ENCODE measurements at places on chromosomes 5 and 9.

DNA sequence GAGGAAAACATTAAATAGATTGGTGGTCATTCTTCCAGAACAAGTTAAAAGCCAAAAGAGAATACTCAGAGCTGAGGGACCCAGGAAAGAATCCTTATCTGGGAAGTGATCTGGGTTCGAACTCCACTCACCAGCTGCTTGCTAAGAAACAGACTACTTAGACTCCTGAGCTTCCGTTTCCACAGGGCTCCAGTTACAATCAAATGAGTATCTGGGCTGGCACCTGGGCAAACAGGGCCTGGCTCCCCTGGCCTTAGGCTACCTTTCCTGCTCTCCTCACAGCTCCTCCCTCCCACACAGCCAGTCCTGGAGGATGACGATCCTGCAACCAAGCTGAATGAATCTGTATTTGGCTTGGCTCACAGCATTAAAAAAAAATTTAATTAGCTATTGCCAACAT, 2.5 kb downstream of the MAPK9 start:
- DNase-seq, result no peak

DNA sequence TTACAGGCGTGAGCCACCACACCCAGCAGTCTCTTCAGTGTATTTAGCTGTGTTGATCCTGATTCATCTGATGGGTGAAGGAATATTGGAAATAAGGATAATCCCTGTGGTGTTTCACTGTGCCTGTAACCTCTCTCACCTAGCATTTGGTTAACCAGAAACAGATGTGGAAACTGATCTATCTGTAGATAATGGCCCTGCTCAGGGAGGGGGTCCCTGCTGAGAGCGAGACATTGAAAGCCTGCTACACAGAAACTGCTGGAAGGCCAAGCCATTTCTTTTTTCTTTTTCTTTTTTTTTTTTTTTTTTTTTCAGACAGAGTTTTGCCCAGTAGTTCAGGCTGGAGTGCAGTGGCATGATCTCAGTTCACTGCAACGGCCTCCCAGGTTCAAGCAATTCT, 28.4 kb downstream of the QRFP start:
- no peak for DNase-seq

DNA sequence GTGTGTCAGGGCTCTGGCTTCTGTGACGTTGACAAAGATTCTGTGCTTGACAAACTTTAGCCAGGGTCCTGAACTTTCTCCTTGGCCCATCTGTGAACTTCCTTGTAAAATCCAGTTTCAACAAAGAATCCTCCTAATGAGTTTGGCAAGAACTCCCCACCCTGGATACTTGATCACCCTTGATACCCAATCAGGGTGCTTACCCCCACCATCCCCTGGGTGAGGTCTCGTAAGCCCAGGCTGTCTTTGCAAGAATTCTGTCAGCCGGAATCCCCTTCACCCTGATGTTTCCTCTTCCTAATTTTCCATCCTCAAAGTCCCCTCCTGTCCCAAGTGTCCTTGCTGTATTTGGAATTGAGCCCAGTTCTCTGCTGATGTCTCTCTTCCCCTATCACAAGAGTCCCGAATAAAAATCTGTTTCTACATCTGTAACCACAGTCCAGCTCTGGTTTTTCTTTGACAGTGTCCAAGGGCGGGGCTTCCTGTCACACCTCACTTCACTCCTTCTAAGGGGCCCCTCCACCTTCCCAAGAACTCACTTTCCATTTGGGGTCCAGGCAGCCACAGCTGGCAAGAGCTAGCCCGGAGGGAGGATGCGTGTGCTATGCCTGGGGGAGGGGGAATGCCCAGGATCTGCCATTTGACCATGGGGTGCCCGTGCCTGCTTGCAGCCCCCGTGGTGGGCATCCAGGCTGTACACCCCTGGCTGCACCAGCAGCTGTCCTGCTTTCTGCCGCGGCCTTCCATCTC, 2.7 kb upstream of the CARD19 start:
- no peak for DNase-seq

DNA sequence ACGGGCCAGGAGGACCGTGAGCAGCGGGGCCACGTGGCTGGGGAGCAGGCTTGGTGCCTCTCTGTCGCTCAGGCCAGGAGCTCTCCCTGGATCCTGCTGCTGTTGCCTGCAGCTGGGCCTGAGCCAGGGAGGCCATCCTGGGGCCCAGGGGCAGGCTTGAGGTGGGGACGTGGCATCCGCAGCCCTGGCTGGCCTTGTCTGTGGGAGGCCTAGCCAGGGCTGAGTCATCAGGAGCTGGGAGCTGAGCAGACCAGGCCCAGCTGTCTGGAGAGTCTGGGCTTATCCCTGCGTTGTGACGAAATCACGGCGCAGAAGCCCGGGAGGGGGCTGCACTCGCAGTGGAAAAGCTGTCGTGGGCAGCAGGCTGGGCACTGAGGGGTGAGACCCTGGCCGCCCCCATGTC, 138.8 kb upstream of the COL5A1 start:
- no peak for DNase-seq

- no peak for DNase-seq
Measured at GRCh38 chr5:172029876-172030275, 23.4 kb upstream of the FBXW11 start.

GRCh38 chr9:22054529-22054928, 45.4 kb upstream of the CDKN2B start:
- DNase-seq, result no peak

- no peak for DNase-seq
Measured at GRCh38 chr9:126822278-126822677, 17.4 kb downstream of the ZBTB43 start.

DNA sequence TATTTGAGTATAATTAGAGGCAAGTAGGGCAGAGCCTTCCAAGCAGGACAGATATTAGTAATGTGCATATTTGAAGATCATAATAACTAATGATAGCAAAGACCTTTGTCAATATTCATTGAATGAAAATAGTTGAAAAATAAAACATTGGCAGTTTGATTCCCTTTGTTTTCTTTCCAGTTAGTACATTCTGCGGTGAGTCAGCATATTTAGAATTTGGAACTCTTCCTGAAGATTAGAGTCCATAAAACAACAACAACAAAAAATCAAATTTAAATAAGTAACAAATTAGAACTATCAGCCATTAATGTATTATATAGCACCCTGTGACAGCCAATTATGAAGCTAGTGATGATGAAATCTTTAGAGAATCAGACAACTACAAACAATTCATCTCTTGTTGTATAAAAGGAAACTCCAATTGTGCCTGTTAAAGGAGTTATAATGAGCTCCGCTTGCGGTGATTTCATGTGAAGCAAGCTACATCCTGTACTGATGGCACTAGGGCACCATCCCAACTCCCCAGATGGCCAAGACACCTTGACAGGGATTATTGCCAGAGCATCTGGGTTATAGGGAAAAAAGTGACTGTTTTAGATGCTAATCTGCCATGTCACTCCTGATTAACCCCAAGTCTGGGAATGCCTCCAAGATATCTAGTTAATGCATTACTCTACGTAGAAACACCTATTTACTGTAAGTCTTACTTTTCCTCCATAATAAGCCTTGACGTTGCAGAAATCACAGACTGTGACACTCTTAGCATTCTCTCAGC, 6.8 kb downstream of the IFNA8 start:
- no peak for DNase-seq

- DNase-seq, result no peak
Measured at GRCh38 chr5:122680623-122681350, 94.1 kb upstream of the SNX2 start.

DNA sequence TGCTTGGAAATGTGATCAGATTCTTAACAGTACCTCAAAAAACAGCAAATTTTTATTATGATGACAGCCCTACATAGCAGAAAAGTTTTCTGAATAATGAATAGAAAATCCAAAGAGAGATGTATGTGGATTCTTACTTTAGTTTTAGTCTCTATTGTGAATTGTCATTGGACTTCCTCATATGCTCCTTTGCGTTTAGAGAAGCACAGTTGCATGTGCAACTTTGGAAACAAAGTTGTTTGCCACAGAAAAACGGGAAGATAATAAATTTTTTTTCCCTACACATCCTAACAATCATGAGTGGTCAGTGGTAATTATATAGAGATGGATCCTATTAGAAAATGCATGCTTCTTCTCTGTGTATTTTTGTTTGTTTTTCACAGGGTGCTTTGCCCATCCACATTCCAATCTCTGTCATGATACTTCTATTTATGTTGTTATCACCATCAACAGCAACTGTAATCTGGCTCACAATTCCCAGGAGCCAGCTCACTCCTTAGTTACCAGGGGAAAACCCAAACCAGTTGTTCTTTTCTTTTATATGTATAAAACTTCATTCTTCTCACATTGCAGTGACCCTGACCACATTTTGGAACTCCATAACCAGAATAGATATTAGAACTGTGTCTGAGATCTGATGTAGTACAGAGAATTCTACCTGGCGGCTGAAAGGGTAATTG, 118.7 kb downstream of the NDUFS4 start:
- DNase-seq, result no peak

- no peak for DNase-seq
Measured at GRCh38 chr5:157563373-157563928, 12.1 kb downstream of the ADAM19 start.

DNA sequence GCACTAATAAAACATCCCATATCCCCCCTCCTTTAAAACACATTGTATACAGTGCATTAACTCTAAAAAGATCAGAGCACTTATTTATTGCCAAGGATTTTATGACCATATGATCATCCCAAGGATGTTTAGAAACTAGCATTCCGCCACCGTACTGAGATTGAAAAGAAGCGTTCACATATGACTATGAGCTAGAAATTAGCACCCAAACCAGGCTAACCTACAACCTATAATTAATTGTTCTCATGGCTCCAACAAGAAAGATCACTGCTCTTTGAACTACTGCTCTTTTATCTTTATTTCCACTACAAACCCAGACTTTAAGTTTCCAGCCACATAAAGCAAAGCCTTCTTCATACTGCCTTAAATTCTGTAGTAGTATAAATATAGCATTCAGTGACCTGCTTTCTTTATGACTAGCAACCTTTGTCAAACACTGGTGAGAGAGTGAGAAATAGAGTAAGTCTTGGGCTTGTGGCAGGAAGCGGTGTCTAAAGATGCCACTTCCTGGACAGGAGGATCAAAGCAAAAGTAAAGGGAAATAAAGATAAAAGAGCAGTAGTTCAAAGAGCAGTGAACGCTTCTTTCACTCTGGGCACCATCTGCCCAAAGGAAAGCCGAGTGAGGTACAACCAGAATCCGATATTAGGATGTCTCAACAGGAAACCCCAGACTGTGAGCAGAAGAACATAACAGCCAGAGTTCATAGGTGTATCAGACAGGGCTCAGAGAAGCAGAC, 151.1 kb upstream of the ERCC6L2 start:
- no peak for DNase-seq

DNA sequence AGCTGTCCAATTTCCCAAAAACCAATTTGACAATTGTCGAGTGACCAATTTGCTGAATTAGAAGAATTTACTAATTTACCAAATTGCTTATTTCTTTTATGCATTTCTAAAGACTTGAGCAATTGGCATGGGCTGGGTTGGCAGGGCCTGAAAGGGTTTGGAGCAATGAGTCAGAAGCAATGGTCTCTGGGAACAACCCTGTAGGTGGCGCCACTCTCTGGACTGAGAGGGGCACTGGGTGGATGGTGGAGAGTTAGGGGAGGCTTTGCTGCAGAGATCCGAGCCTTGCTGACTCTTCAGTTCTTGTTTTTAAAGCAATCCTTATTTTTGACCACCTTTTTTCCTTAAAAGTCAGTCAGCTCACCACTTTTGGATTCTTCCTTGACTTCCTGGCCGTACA, 71.5 kb upstream of the RPS23 start:
- DNase-seq, result no peak

- no peak for DNase-seq
Measured at GRCh38 chr5:45695804-45696156, 400 bp downstream of the HCN1 start.

- DNase-seq, result no peak
Measured at GRCh38 chr5:142743592-142744441, 26.4 kb upstream of the ARHGAP26 start.

GRCh38 chr5:142453932-142454331, 129.1 kb upstream of the SPRY4 start:
- DNase-seq, result no peak

DNA sequence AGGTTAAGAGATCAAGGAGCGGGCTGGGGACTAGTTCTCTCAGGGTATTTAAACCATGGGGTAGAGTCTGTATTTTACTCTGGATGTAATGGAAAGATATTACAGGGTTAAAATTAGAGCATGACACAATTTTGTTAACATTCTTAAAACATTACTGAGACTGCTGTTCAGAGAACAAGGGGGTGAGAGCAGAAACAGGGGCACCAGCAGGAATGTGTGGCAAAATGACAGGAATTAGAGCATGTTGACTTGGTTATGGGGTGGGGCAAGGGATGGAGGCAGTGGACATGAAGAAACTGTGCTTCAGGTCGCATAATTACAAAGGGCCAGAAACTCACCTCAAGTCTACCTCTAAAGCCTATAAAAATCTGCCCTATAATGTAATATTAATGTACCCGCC, 75.0 kb downstream of the TMEM232 start:
- DNase-seq, result no peak

DNA sequence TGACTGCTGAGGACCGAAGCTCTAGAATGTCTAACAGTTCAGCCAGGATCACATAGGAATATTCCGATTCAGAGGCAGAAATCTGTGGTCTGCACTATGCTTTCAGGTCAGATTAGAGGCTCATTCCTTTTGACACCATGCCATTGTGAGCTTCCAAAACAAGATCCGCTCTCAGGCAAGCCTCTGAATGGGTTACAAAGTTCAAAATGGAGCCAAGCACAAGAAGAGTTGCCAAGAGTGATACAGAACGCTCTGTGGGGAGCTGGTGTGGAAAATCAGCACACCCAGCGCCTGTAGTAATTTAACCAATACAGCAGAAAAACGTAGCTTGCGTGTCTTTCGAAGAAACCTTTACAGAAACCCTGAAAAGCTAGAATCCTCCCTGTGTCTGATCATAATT, 33.3 kb upstream of the FAT2 start:
- no peak for DNase-seq

DNA sequence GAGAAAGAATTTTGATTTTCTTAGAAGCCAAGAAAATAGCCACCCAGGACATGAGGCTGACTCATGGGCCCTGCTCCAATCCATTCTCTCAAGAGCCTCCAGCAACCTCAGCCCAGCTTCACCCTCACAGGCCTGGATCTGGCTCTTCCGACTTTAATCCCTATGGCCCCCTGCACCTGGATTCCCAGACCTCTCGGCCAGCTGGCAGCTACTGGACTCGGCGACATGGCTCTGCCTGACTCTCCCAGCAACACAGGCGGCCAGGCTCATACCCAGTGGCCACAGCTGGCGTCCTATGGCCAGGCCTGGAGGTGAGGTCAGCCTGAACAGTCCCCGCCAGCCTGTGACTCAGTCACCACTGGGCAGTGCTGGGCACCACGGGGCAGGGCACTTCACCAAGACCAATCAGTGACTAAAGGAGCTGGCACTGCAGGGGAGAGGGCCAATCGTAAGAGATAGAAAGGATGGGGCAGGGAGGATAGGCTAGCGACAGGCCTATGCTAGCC, 6.2 kb upstream of the PDLIM4 start:
- no peak for DNase-seq
